Smooth muscle cell of bladder (primary cell): ENCODE measurements at places on chromosomes 11 and 22. TPM values are rescaled to one million over a fixed set of nuclear protein-coding genes. Genes with fewer than 3 reads are reported as not detected.

PAK1 gene
- 18.2 and 20.7 TPM in 2 replicates for total RNA-seq

MPZL2 gene
- under 0.01 TPM in 1 of 2 replicates, not detected in the other for total RNA-seq

ZNF215 gene
- total RNA-seq, result 3.1 and 4.3 TPM in 2 replicates

C22orf15 gene
- 3.0 and 4.3 TPM in 2 replicates for total RNA-seq

OR8D1 gene
- not detected in 2 replicates for total RNA-seq

P4HA3 gene
- 20.8 and 35.9 TPM in 2 replicates for total RNA-seq

ELFN2 gene
- 0.28 and 0.37 TPM in 2 replicates for total RNA-seq

NDUFC2 gene
- 69.5 and 75.5 TPM in 2 replicates for total RNA-seq

PATE2 gene
- total RNA-seq, result not detected in 2 replicates

TMPRSS13 gene
- total RNA-seq, result not detected in 2 replicates
